Activated CD4-positive, alpha-beta T cell treated with anti-CD3 and anti-CD28 coated beads for 48 hours (primary cell): ENCODE measurements at places on chromosomes 3 and 15.
A peak's percentile ranks its signal among the peaks of the same experiment; 100 is the strongest.

- DNase-seq = no peak
Measured at GRCh38 chr3:94127115-94127514, 64.3 kb downstream of the NSUN3 start.

GRCh38 chr3:150871192-150871591 is 34.0 kb downstream of the MINDY4B start:
- DNase-seq = no peak

- DNase-seq = no peak
Measured at GRCh38 chr3:30286811-30287210, 319.6 kb upstream of the TGFBR2 start.

- no peak for DNase-seq
Measured at GRCh38 chr3:72633121-72633520, 215.1 kb downstream of the SHQ1 start.

GRCh38 chr3:190064112-190064511 is 56.6 kb downstream of the P3H2 start:
- DNase-seq = no peak

DNA sequence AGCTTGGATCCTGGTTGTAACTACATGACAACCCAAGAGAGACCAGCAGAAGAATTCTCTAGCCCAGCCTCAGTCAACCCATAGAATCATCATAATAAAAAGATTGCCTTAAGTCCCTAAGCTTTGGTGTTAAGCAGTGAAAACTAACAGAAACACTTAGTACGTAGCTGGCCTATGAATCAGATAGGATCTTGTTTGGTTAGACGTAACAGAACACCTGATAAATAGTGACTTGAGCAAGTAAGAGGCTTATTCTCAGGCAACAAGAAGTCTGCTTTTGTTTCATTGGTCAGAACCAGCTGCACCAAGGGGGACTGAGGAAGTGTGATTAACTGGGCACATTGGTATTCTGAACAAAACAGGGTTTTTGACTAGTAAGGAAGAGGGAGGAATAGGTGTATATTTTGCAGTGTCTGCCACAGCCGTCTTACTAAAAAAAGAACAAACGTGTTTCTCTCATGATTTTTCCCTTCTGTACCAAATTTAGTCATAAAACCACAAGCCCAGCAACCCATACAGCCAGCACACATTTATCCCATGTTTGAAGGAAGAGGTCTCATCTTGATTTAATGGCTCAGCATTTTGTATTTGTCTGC is 53.3 kb upstream of the GLCE start:
- DNase-seq = peak; percentile 8

DNA sequence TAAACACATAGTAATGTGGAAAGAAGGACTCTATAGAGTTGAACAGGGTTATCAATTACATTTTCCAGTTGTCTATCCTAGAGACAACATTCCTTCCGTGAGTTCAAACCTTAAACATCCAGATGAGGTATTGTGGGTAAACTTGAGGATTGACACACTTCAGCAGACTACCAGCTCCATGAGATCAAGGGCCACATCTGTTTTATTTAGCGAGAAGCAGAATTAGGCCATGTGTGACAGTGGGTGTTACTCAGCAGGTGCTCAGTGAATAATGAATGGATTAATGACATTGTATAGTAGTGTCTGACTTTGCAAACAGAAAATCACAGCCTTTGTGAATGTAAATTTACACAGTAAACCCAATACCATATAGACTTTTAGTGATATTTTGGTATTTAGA is 941.1 kb upstream of the CFAP20DC start:
- DNase-seq = no peak
